AG09319 (cell line): ENCODE measurements at places on chromosomes 13 and 19.

- no peak for DNase-seq
These were observed 533 bp downstream of the LRCH1 start for GRCh38 chr13:46553521-46553885.

- DNase-seq: no peak
These were observed 47.7 kb upstream of the UQCRFS1 start for GRCh38 chr19:29260477-29261317.

GRCh38 chr13:80894917-80895316, 554.0 kb upstream of the SPRY2 start:
- DNase-seq: no peak

GRCh38 chr13:44230071-44230470, 143.6 kb upstream of the SERP2 start:
- no peak for DNase-seq

DNA sequence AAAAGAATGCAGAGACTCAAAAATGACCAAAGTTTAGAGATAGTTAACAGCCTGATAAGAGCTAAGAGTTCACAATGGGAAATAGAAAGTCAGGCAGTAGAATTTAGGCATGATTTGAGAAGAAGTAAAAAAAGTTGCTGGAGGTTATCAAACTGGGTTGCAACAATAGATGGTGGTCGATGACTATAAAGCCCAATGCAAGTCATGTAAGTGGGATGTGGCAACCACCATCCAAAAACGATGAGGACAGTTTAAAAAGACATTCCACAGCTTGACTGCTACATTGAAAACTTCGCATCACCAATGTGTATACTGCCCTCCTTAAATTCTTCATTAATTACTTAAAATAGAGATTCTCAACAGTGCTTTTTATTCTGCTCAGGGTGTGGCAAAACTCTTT, 19.7 kb downstream of the ELF1 start:
- DNase-seq: no peak

DNA sequence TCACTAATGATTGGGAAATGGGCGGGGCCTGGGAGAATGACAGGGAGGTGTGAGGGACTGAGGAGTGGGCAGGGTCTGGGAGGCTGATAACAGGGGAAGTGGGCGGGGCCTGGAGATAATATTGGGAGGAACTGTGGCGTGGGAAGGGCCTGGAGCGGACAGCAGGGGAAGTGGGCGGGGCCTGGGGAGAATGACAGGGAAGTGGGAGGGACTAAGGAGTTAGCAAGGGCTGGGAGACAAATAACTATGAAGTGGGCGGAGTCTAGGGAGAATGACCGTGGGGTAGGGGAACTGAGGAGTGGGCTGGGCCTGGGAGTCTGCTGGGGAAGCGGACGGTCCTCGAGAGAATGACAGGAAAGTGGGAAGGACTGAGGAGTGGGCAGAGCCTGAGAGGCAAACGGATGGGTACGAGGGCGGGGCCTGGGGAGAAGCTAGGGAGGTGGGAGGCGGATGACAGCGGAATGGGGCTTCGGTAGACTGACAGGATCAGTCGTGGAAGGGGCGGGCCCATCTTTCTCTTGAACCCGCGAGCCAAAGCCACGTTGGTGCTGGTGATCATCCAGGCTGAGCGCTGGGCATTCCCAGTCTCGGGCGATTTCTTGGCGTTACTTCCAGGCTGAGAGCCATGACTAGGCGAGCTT, 14.0 kb upstream of the TUBB4A start:
- DNase-seq: peak; percentile 70

GRCh38 chr13:40476175-40476958, 190.1 kb downstream of the FOXO1 start:
- DNase-seq: no peak

DNA sequence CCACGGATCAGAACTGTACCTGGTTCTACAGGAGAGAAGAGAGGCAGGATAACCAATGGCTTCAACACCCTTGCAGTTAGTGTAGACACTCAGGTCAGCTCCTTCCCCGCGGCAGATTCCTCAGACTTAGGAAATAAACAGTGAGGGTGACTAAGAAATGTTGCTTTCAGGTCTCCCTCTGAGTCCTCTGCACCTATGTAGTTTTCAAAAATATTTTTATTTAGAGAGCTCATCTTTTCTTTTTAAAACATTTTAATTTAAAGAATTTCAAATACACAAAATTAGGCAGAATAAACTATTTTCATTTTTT, 195.2 kb downstream of the KLF12 start:
- no peak for DNase-seq

- no peak for DNase-seq
These were observed 22.2 kb downstream of the ABCC4 start for GRCh38 chr13:95279016-95279415.

DNA sequence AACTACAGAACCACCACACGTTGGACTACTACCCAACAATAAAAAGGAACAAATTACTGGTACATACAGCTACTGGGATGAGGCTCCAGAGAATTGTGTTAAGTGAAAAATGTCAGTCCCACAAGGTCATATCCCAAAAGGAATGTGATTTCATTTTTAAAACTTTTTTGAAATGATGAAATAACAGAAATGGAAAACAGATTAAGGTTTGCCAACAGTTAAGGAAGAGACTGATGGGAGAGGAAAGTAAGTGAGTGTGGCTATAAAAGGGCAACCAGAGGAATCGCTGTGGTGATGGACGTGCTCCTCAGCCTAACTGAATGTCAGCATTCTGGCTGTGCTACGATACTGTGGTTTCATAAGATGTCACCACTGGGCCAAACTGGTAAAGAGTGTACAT, 512.8 kb downstream of the UQCRFS1 start:
- no peak for DNase-seq

GRCh38 chr13:113950451-113951245, 23.2 kb downstream of the C13orf46 start:
- no peak for DNase-seq

DNA sequence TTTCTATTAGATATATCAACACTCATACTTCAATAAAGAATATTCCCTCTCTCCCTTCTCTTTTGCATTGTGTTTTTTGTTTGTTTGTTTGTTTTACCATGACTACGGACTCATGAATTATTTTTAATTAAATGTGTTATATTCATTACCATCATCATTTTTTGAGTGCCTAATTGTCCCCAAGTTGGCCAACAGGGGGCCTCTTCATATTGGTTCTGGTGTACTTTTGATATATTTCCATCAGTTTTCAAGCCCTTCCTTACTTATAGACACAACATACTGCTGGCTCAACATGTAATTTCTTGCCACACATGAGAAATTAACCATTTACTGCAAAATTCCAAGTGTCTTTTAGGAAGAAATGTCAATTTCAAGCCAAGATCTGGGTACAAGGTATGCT, 54.5 kb upstream of the GPC6 start:
- DNase-seq: no peak

DNA sequence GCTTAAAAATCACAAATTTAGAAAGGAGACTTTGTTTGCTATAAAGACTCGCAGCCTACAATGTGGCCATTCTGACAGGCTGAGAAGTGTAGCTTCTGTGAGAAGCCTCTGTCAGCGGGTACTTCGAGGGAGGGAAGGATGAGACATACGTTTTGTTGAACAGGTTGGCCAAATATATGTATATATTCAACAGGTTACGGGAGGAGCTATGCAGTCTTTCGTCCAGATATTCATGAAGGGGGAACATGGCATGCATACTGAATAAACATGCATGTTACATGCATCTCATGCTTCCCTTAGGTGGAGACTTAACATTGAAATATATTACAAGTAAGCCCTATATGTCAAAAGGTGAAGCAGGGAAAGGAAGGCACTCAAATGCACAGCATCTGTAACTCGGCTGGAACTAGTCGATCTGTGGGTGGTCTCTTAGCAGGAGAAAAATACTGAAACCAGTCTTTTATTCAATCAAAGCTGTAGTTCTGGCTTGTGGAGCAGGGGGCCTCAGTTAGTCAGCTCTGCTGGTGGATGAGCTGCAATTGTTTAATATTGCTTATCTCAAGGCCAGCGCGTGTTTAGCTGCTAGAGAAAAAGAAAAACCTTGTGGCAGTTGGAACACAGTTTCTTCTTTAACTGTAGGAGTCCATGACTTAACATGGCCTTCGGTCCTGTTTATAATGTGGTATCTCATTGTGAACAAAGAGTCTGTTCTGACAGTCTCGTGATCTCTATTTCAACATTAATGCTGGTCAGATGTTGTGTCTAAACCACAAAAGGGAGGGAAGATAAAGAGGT, 94.3 kb downstream of the FAM216B start:
- no peak for DNase-seq

GRCh38 chr19:45645631-45646344, 6.6 kb upstream of the EML2 start:
- no peak for DNase-seq

GRCh38 chr19:18070181-18070580, 16.6 kb downstream of the IL12RB1 start:
- no peak for DNase-seq
